ENCODE measurements at places on chromosomes 2 and 18.
A peak's percentile ranks its signal among the peaks of the same experiment; 100 is the strongest.

DNA sequence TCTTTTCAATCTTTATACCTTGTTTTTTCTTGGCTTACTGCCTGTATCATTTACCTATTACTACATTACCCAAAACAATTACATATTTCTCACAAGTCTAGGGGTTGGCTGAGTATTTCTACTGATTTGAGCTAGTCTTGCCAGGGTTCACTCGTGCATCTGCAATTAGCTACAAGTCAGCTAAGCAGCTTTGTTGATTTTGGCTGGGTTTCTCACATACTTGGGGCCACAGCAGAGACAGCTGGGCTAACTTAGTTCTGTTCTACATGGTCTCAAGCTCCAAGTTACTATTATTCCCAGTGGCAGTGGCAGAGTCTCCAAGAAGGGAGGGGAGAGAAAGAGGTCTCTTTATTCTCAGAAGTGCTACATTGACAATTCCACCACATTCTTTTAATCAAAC, 54.7 kb upstream of the SP5 start:
- DNase-seq = no peak

GRCh38 chr2:62765619-62766376, 60.3 kb downstream of the EHBP1 start:
- no peak for DNase-seq

DNA sequence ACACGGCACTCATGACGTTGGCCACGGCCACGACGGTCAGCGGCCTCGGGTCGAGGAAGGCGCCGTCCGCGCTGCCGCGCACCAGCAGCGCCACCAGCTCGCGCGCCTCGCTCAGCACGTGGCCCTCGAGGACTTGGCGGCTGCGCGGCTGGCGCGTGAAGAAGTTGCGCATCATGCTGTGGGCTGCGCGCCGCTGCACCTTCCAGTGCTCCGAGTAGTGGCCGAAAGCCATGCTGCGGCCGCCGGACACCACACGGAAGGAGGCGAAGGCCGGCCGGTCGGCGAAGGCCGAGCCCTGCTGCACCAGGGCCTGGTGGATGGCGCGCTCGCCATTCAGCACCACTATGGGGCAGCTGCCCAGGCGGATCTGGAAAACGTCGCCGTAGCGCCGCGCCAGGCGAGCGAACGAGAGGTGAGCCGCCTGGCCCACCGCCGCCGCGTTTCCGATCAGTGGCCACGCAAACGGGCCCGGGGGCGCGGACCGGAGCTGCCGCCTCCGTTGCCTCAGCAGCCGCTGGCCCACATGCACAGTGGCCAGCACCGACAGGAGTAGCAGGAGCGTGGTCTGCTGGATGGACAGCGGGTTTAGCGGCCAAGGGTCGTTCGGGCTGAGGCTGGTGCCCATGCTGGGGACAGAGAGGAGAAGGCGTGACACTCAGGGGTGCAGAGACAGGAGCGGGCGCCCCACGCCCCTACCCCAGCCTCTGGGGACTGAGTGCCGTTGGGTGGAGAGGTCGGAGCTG, 1.0 kb downstream of the CYP1B1 start:
- DNase-seq = peak; percentile 42

DNA sequence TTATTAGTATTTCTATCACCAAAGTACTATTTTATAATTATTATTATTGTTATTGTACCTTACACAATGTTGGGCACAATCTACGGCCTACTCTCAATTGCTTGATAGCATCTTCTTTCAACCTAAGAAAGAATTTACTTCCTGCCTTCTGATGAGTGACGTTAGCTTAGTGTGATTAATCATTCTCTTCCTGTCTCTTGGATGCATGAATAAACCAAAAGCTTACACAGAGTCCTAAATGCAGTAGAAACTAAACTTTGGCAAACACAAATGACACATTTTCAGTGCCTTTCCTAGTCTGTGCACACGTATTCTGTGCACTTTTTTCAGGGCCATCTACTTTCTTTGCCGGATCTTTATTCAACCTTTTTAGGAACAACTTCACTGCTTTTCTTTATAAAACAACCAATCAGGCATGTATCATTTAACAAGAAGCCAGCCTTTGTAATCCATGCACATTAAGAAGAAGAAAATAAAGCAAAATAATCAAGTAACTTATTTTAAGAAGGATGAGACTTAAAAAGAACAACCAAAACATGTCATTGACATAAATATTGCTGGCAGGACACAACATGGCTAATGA, 19.1 kb downstream of the TRAK2 start:
- no peak for DNase-seq

- no peak for DNase-seq
Observed at GRCh38 chr18:8124232-8125146, 484.7 kb upstream of the RAB12 start.

- no peak for DNase-seq
Observed at GRCh38 chr2:149185942-149186490, 144.4 kb upstream of the LYPD6 start.

GRCh38 chr2:139427164-139427563, 647.0 kb upstream of the NXPH2 start:
- no peak for DNase-seq

DNA sequence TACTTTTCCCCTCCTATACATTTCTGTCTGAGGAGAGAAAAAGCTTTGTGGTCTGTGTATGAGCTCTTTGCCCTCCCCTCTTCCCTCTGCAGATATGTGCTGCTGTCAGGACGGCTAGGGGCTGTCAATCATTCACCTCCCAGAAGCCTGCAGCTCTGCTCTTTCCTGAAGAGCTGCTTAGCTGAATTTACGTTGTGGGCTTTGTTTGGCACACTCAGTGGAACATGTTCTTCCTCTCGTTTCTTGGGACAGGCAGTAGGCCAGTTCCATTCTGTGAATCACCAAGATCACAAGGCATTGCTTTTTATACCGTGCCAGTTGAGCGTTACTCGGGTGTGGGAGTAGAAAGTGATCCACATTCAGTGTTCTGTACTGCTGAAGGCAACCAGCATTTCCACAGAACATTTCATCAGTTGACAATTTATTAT, 136.7 kb downstream of the LAMA3 start:
- no peak for DNase-seq

DNA sequence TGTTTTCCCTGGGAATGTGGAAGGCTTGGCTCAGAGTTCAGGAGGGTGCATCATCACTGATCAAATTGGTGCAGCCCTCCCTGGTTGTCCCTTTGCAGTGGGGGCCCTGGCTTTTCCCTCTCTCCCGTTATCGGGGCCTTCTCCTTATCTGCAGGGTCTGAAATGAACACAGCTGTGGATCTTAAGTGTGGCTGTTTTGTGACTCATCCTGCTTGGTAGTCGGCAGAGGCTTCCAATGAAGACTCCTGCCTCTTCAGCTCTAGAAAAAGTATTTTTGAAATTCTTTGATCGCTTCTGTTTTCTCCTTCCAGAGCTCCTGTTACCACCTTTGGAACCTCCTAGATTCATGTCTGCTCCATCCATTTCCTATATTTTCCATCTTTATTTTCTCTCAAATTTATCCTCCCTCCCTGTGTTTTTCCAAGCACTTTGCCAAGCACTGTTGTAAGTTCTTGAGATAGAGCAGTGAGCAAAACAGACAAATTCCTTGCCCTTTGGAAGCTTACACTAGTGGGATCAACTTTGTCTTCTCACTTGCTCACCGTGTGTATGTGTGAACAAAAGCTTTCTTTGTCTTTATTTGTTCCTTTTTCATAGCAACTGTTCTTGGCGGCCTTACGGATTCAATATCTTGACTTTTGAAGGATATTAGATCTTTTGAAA, 45.7 kb downstream of the RALB start:
- no peak for DNase-seq

GRCh38 chr2:96489663-96490062, 15.5 kb downstream of the NEURL3 start:
- no peak for DNase-seq

- DNase-seq = no peak
Observed at GRCh38 chr2:24492421-24493279, 1.6 kb downstream of the NCOA1 start.

- DNase-seq = no peak
Observed at GRCh38 chr2:77395011-77395410, 127.2 kb downstream of the LRRTM4 start.

DNA sequence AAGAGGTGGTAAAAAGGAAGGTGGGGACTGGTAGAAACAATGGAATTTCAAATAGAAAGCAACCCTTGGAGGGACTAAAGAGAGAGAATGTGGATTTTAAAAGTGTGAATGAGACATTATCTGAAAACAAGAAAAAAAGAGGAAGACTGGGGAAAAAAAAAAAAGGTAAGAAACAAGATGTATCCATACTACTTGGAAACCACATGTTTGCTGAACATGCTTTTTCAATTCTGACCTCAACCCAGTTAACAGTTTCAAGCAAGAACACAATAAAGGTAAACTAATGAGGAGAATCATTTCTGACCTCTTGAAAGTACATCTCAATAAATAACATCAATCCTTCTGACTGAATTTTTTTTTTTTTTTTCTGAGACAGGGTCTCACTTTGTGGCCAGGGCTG, 2.6 kb downstream of the FARSB start:
- no peak for DNase-seq

GRCh38 chr2:206423147-206423546, 20.2 kb upstream of the ADAM23 start:
- no peak for DNase-seq

GRCh38 chr2:30164131-30164925, 17.5 kb downstream of the YPEL5 start:
- DNase-seq = no peak

DNA sequence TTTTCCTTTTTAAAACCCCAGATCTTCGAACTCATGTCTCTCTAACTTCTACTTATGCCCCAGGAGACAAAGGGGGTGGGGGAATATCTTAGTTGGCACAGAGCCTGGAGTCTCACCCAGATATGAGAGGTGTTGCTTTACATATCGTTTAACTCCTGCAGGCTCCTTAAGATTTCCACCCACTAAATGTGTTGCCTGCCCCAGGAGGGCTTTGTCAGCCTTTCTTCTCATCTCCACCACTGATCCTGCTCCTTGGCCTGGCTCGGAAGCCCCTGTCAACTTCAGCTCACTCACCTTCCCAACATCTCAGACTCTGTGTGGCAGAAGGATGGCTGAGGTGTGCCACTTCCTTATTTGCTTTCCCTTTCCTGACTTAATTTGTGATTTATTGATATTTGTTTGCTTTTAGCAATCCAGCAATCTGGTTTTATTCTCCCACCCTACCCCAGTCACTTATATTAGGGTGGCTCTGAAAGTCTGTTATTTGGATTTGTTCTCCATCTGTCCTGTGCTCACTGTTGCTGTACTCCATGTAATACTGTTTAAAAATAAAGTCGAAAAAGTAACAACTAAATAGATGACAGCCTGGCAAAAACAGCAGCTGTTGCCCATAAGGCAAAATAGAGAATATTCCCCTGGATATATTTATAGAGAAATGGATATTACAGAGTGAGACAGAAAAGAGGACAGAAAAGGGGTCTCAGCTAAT, 200.6 kb downstream of the ZBTB7C start:
- no peak for DNase-seq

- DNase-seq = peak; percentile 88
Observed at GRCh38 chr18:12271376-12272235, 17.4 kb downstream of the CIDEA start.

Measured in GM13976 (cell line).